ENCODE measurements at places on chromosomes 16 and 17.

GRCh38 chr17:82449883-82450356 lies 632 bp downstream of the CYBC1 start:
- no peak for DNase-seq

GRCh38 chr17:29597361-29598172 lies 4.6 kb downstream of the ANKRD13B start:
- DNase-seq = no peak

DNA sequence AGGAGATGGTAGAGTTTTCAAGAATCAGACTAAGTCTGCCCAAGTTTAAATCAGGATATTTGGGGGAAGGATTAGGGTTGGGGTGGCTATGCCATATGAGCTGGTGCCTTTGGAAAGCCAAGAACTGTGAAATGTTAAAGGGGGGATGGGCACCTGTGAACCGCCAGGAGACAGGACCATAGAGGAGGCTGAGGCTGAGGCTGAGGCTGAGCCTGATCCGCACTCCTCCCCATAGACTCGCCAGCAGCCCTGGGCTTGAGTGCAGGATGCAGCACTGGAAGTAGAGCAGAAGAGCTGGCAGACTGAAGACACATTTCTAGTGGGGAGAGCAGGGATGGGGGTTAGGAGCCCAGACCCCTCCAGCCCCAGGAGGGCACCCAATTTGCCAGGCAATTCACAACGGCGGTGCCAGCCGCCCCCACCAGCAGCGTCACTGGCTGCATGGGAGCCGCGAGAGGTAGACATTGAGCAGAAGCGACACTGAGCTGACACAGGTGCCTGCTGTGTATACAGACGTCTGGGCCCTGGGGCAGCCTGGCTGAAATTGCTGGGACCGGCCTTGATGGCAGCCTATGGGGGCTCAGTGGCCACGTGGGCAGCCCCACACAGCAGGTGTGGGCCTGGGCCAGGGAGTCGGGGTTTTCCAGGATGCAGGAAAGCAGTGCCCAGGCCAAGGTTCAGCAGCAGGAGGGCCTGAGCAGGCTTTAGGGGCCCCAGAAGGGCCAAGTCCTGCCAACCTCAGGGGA lies 9.2 kb downstream of the PIMREG start:
- DNase-seq = no peak

DNA sequence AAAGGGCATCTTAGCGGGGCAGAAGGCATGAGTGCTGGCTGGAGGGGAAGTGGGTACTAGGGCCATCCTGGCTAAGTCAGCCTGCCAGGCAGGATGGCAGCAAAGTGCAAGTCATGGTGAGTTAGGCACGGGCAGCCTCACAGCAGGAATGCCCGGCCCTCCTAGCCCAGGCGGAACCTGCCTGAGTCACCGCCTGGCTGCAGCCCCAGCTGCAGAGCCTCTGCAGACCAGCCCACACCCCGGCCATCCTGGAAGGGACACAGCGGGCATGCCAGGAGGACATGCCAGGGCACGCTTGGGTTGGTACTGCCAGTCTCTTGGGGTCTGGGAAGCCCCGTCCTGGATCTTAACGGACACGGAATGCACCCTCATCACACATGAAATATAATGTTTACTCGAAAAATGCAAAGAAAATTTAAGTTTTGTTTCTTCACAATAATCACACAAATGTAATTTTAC lies 5.0 kb upstream of the ALDH3A1 start:
- DNase-seq = no peak

- no peak for DNase-seq
Observed at GRCh38 chr16:2287916-2288547, 20.1 kb upstream of the RNPS1 start.

GRCh38 chr16:66254106-66254505 lies 112.4 kb upstream of the CDH5 start:
- no peak for DNase-seq

DNA sequence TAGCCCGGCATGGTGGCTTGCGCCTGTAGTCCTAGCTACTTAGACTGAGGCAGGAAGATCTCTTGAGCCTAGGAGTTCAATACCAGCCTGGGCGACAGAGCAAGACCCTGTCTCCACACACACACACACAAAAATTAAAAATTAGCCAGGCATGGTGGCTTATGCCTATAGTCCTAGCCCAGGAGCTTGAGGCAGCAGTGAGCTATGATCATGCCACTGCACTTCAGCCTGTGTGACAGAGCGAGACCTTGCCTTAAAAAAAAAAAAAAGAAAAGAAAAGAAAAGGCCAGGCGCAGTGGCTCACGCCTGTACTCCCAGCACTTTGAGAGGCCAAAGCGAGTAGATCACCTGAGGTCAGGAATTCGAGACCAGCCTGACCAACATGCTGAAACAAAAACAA lies 23.9 kb downstream of the C17orf75 start:
- DNase-seq = no peak

GRCh38 chr16:82753821-82754220 lies 127.1 kb downstream of the CDH13 start:
- DNase-seq = no peak

- no peak for DNase-seq
Observed at GRCh38 chr17:75460295-75460694, 3.9 kb downstream of the TMEM94 start.

DNA sequence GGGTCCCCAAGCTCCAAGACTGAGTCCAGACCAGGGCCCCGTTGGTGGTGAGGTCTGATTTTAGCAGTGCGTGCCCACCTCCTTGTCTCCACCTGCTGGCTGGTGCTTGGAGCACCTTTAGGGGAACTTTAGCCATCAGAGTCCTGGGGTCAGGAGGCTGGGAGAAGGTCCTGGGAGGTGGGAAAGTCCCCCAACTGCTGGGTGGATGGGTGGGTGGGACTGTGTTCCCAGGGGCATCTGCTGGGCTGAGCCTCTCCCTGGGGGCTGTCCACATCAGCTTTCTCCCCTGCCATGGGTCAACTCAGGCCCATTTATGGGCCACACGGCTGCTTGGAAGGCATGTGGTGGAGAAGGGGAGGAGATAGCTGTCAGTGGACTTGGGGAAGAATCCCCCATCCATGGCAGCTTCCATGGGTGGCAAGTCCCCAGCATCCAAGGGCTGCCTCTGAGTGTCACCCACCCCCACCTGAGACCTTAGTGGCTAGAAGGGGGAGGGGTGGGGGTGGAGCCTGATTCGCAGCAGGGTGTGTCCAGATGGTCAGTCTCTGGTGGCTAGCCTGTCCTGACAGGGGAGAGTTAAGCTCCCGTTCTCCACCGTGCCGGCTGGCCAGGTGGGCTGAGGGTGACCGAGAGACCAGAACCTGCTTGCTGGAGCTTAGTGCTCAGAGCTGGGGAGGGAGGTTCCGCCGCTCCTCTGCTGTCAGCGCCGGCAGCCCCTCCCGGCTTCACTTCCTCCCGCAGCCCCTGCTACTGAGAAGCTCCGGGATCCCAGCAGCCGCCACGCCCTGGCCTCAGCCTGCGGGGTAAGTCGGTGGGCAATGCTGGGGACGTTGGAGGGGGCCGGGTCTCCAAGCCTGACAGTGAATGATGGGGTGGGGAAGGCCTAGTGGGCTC lies at the start of gene TRPV2:
Gene TRPV2 (plus strand): TSS at position 541 of the 894 bp plus-strand sequence. CDS start 2,098 bp downstream, outside the sequence.
- DNase-seq = no peak

DNA sequence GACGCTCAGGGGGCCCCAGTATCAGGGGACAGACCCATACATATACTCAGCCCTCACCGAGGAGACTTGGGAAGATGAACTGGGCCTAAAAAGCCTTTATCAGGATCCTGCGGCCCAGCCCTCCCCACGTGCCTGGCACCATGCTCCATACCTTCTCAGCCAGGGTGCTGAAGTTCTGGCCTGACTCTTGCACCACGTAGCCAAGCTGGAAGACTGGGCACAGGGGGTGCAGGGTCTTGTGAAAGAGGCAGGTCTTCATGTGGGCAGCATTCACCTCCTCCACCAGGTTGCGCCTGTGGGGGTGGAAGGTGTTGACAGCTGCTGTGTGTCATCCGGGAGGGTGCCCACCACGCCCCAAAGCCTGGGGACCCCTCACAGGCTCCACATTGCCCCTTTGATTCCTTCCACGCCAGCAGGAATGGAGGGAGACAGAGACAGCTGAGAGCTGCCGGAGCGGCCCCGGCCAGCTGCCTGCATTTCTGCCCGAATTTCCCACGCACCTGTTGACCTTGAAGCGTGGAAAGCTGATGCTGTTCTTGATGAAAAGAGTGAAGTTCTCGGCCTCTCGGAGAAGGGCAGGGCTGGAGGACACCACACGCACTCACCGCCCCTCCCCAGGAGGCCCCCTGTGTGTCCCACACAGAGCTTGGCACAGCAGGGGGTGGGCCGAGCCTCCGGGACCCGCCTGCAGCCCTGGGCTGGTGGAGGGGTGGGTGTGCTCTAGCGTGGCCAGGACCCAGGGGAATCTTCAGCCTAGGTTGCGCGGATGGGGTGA lies 10.4 kb upstream of the CAMKK1 start:
- DNase-seq = no peak

DNA sequence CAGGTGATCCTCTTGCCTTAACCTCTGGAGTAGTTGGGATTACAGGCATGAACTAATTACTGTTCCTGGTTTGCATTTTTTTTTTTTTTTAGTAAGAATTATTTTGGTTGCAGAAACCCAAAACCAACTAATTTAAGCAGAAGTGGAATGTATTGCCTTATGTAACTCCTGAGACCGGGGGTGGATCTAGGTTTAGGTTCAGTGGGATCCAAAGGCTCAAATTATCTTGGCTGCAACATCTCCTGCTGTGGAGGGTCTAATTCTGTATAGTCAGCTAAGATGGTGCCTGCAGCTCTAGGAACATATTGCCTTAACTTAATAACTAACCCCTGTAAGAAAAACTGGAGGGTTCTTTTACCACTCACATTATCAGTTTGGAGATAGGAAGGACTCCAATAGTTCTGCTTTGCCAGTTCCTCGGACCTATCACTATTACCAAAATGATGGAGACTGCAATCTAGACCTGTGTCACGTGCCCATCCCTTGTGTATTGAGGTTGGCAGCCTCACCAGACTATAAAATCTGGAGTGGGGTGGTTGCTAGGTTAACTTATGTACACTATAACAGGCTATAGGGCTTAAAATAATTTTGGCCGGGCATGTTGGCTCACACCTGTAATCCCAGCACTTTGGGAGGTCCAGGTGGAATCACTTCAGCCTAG lies 8.5 kb downstream of the SNTB2 start:
- DNase-seq = no peak

DNA sequence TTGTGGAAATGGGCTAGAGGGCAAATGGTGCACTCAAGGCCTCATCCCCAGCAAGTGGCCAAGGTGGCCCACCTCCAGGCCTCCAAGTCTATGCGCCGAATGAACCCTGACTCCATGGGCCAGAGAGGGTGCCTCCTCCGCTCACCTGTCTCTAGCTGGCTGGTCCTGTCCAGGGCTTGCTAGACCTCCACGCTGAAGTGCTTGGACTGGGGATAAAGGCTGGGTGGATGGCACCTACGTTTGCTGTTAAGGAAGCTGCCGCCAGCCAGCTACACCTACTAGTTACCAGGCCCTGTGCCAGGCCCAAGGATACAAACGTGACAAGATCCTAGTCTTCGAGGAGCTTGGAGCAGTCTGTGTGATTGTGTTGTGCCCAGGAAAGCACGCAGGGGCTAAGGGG lies 739 bp upstream of the SGCA start:
- no peak for DNase-seq

GRCh38 chr17:12745486-12745885 lies 43.8 kb upstream of the ARHGAP44 start:
- no peak for DNase-seq

DNA sequence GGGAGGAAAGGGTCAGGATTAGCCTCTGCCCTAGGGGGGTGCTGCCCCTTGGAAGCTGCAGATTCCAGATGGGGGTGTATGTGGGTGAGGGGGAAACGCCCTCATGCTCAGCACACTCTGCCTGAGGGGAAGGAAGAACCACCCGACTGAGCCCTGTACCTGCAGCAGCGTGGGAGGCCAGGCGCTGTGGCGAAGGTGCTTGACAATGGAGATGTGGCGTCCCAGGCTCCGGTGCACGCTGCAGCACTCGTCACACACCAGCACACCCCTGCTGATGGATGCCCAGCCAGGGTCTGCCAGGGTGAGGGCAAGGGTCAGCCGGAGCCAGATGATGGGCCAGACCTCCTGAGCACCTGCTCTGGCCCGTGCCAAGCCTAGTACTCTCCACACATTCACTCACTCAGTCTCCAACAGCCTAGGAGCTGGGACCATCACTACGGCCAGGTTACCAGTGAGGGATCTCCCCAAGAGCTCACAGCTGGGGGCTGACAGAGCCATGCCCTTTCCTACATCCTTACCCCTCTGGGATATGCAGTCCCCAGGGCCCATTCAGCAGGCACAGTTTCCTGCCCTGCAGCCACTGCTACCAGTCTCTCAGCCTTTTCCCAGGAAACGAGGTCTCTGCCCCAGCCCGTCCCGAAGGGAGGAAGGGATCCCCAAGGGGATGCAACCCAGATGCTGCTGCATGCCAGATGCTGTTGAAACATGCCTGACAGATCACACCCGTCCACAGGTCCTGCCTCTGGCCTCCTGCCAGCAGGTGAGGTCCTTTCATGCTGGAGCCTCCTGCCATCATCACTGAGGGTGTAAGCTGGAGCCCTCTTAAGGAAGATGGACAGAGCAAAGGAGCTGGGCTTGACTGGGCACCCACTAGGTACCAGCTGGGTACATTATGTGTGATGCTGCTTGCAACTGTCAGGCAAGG lies 5.9 kb downstream of the GIT1 start:
- DNase-seq = no peak

GRCh38 chr17:4999430-5000093 lies 1.8 kb downstream of the KIF1C start:
- no peak for DNase-seq

GRCh38 chr16:26569793-26570192 lies 496.9 kb upstream of the C16orf82 start:
- no peak for DNase-seq

DNA sequence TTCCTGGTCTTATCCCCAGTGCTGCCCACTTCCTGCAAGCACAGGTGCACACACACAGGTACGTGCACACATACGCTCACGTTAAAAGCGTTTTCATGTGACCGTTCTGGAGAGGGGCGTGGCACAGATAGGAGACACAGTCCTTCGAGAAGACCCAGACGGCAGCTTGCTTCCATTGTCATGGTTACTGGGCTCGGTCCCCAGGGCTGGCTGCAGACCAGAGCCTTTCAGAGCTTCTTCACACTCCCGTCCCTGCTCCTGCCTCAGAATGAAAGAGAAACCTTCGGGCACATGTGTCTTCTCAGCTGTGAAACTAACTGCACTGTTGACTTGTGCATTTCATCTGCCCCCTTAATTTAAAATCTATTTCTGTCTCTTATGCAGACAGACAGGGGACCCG lies 154.2 kb downstream of the PITPNC1 start:
- no peak for DNase-seq

GRCh38 chr17:29789196-29790170 lies 140.5 kb downstream of the SSH2 start:
- DNase-seq = no peak
